ENCODE measurements at places on chromosomes 12 and 14.

DNA sequence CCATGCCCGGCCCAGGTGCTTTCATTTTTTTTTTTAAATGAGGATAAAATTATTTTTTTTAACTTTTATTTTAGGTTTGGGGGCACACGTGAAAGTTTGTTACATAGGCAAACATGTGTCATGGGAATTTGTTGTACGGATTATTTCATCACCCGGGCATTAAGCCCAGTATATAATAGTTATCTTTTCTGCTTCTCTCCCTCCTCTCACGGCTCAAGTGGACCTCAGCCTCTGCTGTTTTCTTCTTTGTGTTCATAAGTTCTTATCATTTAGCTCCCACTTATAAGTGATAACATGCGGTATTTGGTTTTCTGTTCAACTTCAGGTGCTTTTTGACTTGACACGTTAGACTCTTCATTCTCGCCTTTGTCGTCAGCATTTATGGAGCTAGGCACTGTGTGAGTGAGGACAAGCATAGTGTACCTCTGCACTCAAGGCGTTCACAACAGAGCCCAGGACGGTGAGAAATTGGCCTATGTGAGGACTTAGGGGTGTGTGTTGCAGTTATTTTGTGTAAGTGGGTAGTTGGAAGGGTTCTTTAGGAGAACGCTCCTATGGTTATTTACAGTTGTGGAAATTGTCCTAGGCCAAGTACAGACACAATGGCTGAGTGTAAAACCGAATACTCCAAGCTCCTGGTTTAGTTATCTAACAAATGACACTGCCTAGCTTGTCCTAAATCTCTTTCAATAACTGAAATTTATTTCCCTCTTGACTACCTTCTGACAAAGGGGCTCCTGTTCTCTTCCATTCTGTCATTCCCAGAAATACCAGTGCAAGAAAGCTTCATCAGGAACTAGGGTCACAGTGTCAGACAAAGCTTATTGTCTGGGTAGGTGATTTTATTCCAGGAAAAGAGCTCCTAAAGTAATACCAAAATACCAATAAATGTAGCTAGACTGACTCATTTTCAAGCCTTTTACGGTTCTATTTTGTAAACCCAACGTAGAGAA, 200.5 kb upstream of the PRICKLE1 start:
- no peak for DNase-seq

DNA sequence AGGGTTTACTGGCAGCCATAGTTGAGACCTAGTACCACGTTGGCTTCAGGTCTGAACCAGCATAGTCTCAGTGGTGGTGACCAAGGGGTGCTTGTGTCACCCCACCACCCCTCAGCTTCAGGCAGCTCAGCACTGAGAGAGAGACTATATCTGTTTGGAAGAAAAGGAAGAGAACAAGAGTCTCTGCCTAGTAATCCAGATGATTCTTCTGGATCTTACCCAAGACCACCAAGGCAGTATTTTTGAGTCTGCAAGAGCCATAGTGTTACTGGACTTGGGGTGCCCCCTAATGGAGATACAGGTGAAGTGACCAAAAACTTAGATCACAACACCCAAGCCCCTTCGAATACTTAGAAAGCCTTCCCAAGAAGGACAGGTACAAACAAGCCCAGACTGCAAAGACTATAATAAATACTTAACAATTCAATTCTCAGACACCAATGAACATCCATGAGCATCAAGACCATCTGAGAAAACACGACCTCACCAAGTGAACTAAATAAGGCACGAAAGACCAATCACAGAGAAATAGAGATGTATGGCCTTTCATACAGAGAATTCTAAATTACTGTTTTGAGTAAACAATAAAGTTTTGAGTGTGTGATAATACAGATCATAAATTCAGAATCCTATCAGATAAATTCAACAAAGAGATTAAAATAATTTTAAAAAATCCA, 107.0 kb downstream of the HELB start:
- peak; percentile 51 for DNase-seq

DNA sequence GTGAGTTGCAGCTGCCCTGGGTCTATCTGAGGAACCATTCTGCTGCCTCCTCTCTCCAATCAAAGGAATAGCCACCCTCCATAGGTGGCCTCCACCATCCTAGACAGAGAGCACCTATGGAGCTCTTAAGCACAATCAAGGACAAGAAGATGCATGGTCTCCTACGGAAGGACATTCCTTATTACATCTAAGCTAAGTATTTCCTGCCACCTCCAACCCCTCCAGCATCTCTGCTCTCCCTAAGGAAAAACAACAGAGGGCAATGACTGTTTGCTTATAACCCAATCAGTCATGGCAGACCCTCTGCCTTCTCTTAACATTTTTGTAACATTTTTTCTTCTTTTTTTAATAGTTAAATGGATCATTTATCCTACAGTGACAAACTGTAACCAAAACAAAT, 14.8 kb upstream of the OR6J1 start:
- DNase-seq: no peak

- no peak for DNase-seq
Measured at GRCh38 chr14:24381363-24382063, 13.5 kb downstream of the NFATC4 start.

DNA sequence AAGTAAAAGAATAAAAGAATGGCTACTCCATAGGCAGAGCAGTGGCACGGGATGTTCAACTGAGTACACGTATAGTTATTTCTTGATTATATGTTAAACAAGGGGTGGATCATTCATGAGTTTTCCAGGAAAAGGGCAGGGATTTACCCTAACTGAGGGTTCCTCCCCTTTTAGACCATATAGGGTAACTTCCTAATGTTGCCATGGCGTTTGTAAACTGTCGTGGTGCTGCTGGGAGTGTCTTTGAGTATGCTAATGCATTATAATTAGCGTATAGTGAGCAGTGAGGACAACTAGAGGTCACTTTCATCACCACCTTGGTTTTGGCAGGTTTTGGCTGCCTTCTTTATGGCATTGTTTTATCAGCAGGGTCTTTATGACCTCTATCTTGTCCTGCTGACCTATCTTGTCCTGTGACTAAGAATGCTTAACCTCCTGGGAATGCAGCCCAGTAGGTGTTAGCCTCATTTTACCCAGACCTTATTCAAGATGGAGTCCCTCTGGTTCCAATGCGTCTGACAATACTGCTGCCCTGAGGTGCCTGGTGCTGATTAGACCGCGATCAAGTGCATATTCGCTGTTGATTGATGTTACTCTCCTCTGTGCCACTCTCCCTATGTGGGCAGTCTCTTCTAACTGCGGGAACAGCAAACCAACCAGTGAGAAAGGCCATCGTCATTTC, 67.6 kb upstream of the AMN1 start:
- no peak for DNase-seq

- no peak for DNase-seq
Measured at GRCh38 chr12:46803517-46803916, 22.3 kb downstream of the SLC38A4 start.

GRCh38 chr12:12099102-12099501, 28.4 kb downstream of the BCL2L14 start:
- DNase-seq: no peak

DNA sequence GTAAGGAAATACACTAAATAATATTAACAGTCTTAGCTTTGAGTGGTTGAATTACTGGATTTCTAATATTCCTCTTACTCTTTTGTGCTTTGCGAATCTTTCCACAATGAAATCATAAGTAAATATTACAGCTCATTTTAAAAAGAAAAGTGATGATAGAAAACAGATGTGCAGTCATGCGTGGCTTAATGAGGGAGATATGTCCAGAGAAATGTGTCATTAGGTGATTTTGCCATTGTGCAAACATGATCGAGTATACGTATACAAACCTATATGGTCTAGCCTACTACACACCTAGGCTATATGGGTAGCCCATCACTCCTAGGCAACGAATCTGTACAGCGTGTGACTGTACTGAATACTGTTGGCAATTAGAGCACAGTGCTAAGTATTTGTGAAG, 59.3 kb downstream of the SLC15A5 start:
- DNase-seq: peak; percentile 37

- DNase-seq: no peak
Measured at GRCh38 chr14:82073547-82073946, 539.9 kb upstream of the SEL1L start.

DNA sequence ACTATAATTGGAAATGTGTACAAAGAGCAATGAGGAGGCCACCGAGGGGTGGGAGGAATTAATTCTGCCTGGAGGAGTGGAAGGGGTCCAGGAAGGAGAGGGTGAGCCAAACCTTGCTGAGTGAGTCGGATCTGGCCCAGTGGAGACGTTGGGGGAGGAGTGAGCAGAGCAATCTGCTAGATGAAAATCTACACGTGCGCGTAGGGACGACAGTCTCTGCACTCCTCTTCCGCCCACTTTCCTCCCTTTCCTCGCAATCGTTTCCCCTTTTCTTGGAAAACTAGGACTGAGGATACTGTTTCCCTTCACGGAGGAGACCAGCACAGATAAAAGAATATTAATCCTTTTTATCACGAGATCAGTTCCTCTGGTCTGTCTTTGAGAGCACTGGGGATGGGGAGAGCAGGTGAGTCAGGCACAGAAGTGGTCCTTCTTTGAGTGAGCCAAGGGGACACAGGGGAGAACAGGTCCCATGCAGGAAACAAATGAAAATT, 2.9 kb upstream of the NAB2 start:
- peak; percentile 40 for DNase-seq

GRCh38 chr12:75883241-75883640, 148.3 kb downstream of the PHLDA1 start:
- DNase-seq: no peak

DNA sequence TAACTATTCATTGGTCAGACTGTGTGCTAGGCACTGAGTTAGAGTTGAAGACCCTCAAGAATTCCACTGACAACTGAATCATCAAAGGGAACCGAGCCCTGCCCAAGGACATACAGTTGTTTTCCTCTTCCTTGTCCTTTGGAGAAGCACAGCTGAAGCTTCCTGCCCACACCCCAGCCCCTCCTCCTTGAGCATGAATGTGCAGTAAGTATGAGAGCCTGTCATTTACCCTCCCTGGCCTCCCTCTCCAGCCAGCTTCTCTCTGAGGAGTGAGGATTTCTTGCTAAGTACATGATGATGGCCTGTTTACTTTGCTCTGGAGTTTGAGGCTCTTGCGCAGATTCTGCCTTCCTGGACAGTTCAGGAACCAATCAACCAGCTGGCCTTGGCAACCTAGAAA, 235.2 kb downstream of the CACNA1C start:
- no peak for DNase-seq

DNA sequence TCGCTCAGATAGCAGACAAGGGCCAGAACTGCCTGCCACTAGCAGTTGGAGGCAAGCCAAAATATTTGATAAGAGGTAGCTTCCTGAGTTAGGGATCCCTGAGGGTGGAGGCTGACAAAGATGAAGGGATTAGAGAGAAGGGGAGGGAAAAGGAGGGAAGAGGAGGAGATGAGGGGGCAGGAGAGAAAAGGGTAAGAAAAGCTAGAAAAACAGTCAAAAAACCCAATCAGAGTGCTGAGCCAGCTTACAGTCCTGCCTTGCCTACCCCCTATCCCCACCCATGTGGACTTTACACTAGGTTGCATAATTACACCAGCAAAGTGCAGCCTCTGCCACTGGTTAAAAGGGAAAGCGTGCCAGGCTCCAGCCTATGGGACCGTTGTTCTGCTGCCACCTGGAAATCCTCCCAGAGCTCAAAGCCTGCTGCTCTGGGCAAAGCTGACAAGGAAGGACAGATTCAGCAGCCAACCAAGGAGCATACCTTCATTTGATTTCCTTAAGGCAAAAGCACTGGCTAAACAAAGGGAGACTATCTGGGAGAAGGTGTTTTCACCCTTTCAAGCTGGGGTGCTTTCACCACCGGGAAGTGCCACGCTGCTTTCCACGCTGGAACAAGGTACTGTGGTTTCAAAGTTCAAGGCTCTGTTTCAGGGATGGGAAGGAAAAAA, 3.8 kb upstream of the NUMB start:
- DNase-seq: no peak

DNA sequence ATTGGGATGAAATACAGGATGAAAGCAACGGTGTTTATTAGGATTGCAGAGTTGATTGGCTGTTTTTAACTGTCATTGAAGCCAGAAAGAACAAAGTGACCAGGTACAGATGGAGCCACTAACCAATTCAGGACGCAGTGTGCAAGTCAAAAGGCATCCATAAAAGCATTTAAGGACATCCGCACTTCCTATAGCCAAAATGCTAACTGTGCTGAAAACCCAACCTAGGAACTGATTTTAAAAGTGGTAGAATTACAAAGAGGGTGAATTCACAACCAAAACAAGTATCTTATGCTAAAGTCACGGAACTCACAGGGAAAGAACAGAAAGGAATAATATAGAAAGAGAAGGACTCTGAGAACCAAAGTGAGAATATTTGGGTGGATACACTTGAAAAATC, 63.1 kb upstream of the FOXG1 start:
- no peak for DNase-seq

DNA sequence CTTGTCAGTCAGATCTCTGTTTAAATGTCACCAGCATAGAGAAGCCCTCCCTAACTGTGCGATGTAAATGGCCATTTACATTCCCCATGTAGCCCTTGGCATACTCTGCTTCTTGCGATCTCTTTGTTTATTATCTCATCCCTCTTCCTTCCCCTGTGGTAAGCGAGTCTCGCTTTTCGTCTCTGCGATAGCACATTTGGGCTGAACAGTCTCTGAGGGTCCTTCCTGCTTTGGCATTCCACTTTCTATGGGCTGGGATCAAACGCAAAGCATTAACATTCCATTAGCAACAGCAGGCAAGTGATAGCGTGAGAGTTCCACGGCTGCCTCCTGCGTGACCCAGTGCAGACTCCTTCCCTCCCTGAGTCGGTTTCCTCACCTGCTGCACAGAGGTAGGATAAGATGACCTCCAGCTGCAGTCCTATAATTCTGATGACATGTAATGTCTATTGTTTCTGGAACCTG, 61.4 kb upstream of the TUNAR start:
- DNase-seq: no peak

DNA sequence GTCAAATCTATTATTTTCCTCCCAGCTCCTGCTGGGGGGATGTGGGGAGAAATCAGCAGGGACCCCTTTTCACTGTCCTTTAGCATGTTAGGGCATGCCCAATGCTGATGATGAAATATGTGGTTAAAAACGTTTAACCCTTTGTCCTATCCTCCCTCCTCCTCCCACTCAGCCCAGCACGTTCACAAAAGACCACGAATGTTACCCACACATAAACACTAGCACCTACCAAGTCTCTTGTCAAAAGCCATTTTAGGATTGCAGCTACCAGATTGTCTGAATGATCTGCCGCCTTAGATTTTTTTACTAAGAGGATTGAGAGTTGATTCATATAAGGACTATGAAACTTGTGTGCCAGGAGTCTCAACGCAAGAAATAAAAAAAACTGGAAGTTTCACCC, 70.4 kb downstream of the TBK1 start:
- DNase-seq: peak; percentile 8
